Activated CD4-positive, alpha-beta memory T cell treated with anti-CD3 and anti-CD28 coated beads, Interleukin-2, amount 10 ng/mL, durations not matched to agents 7 days and 5 days (primary cell): ENCODE measurements at places on chromosomes 2 and 18. TPM values are rescaled to one million over a fixed set of nuclear protein-coding genes. Genes with fewer than 3 reads are reported as not detected.

LRP1B gene
- total RNA-seq: not detected

- no peak for DNase-seq
Observed at GRCh38 chr2:76958749-76959148, 563.4 kb downstream of the LRRTM4 start.

DNA sequence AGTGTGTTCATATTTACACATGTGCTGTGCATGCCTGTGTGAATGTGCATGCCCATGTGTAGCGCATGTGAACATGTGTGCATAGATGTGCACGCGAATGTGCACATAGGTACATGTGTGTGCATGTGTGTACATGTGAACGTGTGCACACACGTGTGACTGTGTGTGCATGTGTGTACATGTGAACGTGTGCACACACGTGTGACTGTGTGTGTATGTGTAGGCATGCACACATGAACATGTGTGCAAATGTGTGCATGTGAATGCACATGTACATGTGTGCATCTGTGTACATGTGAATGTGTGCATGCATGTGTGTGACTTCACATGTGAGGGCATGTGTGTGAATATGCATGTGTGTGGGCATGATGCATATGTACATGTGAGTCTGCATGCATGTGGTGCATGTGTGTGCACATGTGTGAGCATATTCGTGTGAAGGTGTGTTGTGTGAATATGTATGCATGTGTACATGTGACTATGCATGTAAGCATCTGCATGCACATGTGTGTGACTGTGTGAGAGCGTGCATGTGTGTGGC is 122.4 kb downstream of the PTGR3 start:
- DNase-seq: no peak

AQP4 gene
- total RNA-seq: not detected

DNA sequence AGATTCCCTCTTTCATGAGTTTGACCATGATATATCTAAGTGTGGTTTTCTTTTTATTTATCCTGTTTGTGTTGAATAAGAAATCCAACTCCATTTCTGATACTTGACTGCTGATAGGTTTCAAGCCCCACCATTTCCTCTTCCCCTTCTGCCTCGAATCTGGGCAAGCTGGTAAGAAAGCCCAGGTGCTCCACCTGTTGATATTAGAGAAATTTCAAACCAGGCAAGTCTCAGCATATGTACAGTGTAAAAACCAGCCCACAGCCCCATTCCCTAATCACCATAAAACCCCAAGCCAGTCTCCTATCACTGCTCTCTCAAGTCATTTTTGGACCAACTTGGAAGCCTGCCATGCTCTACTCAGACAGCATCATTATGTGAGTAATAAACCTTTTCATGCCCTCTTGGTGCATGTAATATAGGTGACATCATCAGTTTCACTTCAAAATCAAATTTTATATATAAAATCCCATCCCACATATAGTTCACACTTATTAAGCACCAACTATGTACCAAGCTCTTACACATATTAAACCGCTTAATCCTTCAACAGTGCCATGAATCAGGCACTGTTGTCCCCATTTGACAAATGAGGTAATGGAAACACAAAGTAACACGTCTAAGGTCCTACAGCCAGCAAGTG is 46.6 kb downstream of the SMAD2 start:
- DNase-seq: no peak

ESPNL gene
- 0.18 TPM for total RNA-seq

DNA sequence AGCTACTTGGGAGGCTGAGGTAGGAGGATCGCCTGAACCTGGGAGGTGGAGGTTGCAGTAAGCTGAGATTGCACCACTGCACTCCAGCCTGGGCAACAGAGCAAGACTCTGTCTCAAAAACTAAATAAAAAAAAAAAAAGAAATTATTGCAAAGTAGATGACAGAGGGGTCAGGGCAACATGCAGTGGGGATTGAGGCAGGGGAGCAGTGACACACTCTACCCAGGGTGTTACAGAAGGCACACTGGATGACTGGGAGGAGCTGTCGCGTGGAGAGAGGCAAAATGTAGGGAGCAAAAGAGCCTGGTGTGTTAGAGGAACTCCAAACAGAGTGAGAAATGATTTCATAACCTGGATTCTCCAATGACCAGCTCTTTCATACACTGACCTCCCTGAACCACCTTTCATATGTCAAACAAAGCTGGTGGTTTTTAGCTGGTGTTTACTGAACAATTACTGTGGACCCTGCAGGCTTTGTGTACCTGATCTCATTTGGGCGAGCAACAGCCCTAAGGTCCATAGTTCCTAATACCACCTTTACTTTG is 22.1 kb downstream of the FBXO41 start:
- no peak for DNase-seq
